PC-9 (cell line): ENCODE measurements at places on chromosomes 6 and 20.

GRCh38 chr6:25315194-25316177, 36.3 kb downstream of the CARMIL1 start:
- H3K27ac ChIP-seq, result no peak overlapping the region
- H3K27me3 ChIP-seq, result no peaks in the 10 kb centered on the region
- peaks cover 35% of the 10 kb centered on the region for H3K4me1 ChIP-seq
- no peak for DNase-seq
- H3K36me3 ChIP-seq, result no peaks in the 10 kb centered on the region

GRCh38 chr6:57134954-57135353, 37.2 kb upstream of the BAG2 start:
- no peak overlapping the region for H3K4me3 ChIP-seq
- H3K36me3 ChIP-seq, result no peaks in the 10 kb centered on the region
- DNase-seq, result no peak
- H3K4me1 ChIP-seq, result no peaks in the 10 kb centered on the region
- H3K27ac ChIP-seq, result no peak overlapping the region
- H3K27me3 ChIP-seq, result no peaks in the 10 kb centered on the region

DNA sequence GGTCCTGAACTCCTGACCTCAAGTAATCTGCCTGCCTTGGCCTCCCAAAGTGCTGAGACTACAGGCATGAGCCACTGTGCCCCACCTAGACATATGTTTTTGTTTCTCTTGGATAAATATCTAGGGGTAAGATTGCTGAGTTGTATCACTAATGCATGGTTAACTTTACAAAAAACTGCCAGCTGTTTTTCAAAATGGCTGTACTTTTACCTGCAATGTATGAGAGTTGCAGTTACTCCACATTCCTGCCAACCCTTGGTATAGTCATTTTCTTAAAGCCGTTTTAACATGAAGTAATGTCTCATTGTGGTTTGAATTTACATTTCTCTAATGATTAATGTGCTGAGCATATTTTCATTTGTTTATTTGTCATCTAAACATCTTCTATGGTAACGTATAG, 289.7 kb downstream of the UTRN start:
- no peak for DNase-seq
- no peaks in the 10 kb centered on the region for H3K4me1 ChIP-seq
- H3K27ac ChIP-seq, result no peak overlapping the region
- 0 out of 2 replicates have a peak, but pooled peaks cover 6% of the 10 kb centered on the region for H3K36me3 ChIP-seq
- no peak overlapping the region for H3K4me3 ChIP-seq

DNA sequence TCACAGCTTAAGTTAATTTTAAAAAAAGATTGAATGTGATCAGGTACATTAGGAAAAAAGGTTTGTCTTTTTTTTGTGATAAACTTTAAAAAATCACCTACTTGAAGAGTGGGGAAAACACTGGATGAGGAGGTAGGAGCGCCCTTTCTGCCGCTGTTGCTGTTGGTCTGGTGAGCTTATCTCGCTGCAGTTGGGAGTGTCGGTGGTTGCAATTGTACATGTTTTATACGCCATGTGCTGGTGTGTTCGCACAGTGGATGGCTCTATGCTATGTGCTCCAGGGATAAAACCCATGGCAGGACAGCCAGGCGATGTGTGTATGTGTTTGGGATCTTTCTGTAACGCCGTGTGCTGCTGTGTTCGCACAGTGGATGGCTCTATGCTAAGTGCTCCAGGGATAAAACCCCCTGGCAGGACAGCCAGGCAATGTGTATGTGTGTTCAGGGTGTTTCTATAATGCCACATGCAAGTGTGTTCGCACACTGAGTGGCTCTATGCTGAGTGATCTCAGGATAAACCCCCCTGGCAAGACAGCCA, 1.7 kb downstream of the SLC22A3 start:
- H3K27me3 ChIP-seq, result no peaks in the 10 kb centered on the region
- DNase-seq, result no peak
- no peaks in the 10 kb centered on the region for H3K36me3 ChIP-seq
- H3K27ac ChIP-seq, result no peak overlapping the region
- H3K4me3 ChIP-seq, result no peak overlapping the region
- peaks cover 6% of the 10 kb centered on the region for H3K4me1 ChIP-seq

DNA sequence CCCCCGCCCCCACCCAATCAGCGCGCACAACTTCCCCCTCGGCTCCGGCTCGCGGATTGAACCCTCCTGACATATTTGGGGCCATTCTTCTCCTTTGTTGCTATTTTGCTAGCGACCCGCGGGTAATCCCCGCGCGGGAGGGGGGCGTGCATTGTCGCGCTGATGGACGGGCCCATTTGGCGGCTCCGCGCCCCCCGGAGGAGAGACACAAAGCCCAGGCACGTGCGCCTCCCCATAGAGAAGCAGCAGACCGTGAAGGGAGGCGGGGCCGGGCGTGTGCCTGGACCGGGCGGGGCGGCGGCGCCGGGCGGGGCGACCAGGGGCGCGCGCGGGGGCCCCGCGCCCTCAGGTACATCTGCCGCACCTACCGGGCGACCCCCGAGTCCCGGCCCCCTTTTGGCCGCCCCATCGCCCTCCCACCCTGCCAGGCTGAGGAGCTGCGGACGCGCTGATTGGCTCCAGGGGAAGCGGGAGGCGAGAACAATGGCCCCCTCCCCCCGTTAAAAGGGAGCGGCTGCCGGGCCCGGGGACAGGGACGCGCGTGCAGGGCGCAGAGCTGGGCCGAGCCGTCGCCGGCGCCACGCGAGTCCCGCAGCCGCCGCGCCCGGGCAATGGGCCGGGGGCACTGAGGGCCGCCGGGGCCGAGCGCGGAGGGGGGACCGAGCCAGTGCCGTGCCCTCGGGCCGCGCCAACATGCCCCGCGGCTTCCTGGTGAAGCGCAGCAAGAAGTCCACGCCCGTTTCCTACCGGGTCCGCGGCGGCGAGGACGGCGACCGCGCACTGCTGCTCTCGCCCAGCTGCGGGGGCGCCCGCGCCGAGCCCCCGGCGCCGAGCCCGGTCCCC, at the start of gene INSM1:
Gene INSM1 (plus strand): TSS at position 530 of the 843 bp plus-strand sequence. CDS start 164 bp downstream, at position 694.
- no peak for DNase-seq
- H3K36me3 ChIP-seq, result no peaks in the 10 kb centered on the region
- H3K4me3 ChIP-seq, result no peak within 1 kb of the TSS
- H3K27me3 ChIP-seq, result no peaks in the 10 kb centered on the region
- no peak within 1 kb of the TSS for H3K27ac ChIP-seq

DNA sequence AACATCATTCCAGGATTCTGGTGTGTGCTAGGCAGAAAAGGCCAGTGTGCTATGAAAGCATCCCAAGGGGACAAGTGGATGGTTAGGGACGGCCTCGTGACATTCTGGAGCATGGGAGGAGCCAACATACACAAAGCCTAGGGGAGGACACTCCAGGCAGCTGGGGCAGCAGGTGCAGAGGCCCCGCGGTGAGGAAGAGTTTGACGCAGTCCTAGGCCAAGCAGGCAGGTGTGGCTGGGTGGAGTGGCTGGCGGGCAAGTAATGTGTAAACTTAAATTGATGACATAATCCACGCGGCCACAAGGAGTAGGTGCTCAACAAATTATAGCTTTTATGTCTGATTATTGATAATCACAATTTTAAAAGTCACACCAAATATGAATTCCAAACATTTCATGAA, 93.6 kb downstream of the TMEM242 start:
- DNase-seq, result no peak
- no peaks in the 10 kb centered on the region for H3K27me3 ChIP-seq
- no peak overlapping the region for H3K4me3 ChIP-seq
- no peak overlapping the region for H3K27ac ChIP-seq

- no peak for DNase-seq
- no peaks in the 10 kb centered on the region for H3K36me3 ChIP-seq
- no peaks in the 10 kb centered on the region for H3K27me3 ChIP-seq
- no peaks in the 10 kb centered on the region for H3K4me1 ChIP-seq
- no peak overlapping the region for H3K27ac ChIP-seq
These were observed 75.6 kb downstream of the INSM1 start for GRCh38 chr20:20443504-20443903.

DNA sequence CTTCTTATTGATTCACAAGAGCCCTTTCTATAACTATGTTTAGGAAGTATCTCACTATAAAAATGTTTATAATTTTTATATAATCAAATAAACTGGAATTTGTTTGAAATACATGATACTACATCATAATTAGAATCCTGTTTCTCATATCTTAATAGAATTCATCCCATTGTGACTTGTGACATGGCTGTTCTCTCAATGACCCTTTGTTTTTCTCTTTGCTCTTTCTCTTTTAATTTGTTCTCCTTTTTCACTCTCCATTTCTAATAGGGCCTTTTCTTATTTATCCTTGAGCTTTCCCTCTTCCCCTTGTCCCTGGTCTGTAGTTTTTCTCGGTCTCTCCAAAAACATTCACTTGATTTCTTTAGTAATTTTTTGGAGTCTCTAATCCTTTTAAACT, 111.3 kb downstream of the ADGRB3 start:
- H3K4me1 ChIP-seq, result no peaks in the 10 kb centered on the region
- no peak overlapping the region for H3K27ac ChIP-seq
- H3K36me3 ChIP-seq, result no peaks in the 10 kb centered on the region
- no peak overlapping the region for H3K4me3 ChIP-seq

- no peaks in the 10 kb centered on the region for H3K36me3 ChIP-seq
- no peak overlapping the region for H3K27ac ChIP-seq
- no peaks in the 10 kb centered on the region; the same call in 1 of the 2 replicates for H3K4me1 ChIP-seq
- H3K4me3 ChIP-seq, result no peak overlapping the region
These were observed 20.0 kb upstream of the TRAF3IP2 start for GRCh38 chr6:111625461-111626391.

DNA sequence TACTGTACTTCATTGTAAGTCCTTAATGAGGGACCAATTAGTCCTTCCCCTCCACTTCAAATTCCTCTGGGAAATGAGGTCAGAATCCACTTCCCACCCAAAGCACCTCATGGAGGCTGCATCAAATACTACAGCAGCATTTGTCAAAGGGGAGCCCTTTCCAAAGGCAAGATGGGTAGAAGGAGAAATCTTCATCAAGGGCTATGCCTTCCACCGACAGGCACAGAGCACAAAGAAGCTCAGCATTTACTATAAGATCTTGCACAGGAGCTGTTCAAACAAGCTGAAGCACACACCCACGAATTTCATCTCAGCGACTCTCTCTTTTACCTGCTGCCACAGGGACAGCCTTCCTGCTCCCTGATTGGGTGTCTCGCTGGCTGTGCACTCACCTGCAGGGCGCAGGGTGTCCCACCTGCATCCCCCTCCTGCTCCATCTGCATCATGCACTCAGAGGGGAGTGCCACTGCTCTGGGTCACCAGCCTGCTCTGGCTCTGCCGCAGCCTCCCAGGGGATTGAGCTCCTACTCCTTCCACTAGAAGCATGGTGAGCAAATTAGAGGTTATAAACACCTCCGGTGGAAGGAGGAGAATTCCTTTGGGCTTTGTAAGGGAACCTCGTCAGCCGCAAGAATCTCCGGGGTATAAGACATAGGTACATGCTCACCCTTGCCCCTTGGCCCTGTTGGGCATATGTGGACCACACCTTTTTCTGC, 164.5 kb downstream of the ATXN1 start:
- no peaks in the 10 kb centered on the region for H3K36me3 ChIP-seq
- no peak overlapping the region for H3K4me3 ChIP-seq
- DNase-seq, result no peak
- H3K27ac ChIP-seq, result no peak overlapping the region
- no peaks in the 10 kb centered on the region for H3K4me1 ChIP-seq

- no peak for DNase-seq
- no peaks in the 10 kb centered on the region for H3K36me3 ChIP-seq
- no peak overlapping the region for H3K27ac ChIP-seq
- H3K4me3 ChIP-seq, result no peak overlapping the region
These were observed 195.2 kb downstream of the CENPW start for GRCh38 chr6:126535138-126535537.

DNA sequence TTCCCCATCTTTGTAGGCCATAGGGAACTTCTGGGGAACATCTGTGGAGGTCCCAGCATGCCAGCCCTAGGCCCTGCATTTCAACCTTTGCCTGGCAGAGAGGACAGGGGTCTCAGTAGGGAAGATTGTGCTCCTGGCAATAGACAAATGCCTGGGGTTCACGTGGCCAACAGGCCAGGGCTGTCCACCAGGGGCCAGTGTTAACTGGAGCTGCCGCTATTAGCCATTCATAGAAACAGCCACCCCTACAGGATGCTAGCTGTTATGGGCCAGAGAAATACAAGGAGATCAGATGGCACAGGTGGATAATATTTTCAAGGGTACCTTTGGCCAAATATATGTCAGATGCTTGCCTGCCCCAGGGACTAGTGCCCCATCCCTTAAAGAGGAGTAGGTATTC, 932.9 kb downstream of the QKI start:
- no peak for DNase-seq
- peaks cover 13% of the 10 kb centered on the region; the same call in 1 of the 2 replicates for H3K27me3 ChIP-seq
- no peak overlapping the region for H3K4me3 ChIP-seq
- H3K4me1 ChIP-seq, result no peaks in the 10 kb centered on the region
- no peaks in the 10 kb centered on the region for H3K36me3 ChIP-seq
- no peak overlapping the region for H3K27ac ChIP-seq

- no peak for DNase-seq
- no peaks in the 10 kb centered on the region for H3K36me3 ChIP-seq
- no peaks in the 10 kb centered on the region for H3K27me3 ChIP-seq
- H3K27ac ChIP-seq, result no peak overlapping the region
- H3K4me1 ChIP-seq, result no peaks in the 10 kb centered on the region
- H3K4me3 ChIP-seq, result no peak overlapping the region
These were observed 20.5 kb downstream of the CLVS2 start for GRCh38 chr6:123016431-123017103.

DNA sequence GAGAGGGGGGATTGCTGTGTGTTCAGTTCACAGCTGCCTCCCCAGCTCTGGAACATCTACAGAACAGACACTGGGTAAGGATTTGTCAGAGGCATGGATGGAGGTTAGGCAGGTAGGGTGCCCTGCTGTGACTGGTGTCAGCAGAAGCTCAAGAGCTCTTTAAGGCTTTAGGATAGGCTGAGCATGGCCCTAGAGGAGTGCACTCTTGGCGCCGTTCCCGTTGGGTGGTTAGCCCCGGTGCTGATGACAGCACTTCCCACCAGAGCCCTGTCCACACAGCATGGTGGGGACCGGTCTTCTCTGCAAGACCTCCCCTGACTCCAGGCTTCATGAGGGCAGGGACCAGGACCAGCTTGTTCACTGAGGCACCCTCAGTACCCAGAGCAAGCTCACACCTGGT, 262.0 kb downstream of the BMP7 start:
- no peaks in the 10 kb centered on the region for H3K27me3 ChIP-seq
- no peak for DNase-seq
- no peak overlapping the region for H3K4me3 ChIP-seq
- peaks cover 24% of the 10 kb centered on the region for H3K4me1 ChIP-seq
